ENCODE measurements at places on chromosomes 7 and 10. TPM values are rescaled to one million over a fixed set of nuclear protein-coding genes. Genes with fewer than 3 reads are reported as not detected.

SLF2 gene
- total RNA-seq, result 31.1 TPM

CDHR3 gene
- 18.4 TPM for total RNA-seq

SEMA3E gene
- total RNA-seq, result 1.7 TPM

PCDH15 gene
- 0.38 TPM for total RNA-seq

CASTOR2 gene
- total RNA-seq, result 7.6 TPM

GJD4 gene
- not detected for total RNA-seq

PCLO gene
- 16.5 TPM for total RNA-seq

UNC5B gene
- 17.4 TPM for total RNA-seq

CD36 gene
- 18.4 TPM for total RNA-seq

EVX1 gene
- total RNA-seq, result not detected

CHST15 gene
- 10.8 TPM for total RNA-seq

EPO gene
- total RNA-seq, result not detected

AKR1C4 gene
- total RNA-seq, result not detected

ZNF746 gene
- 10.8 TPM for total RNA-seq

AQP1 gene
- 89.6 TPM for total RNA-seq

C10orf62 gene
- not detected for total RNA-seq

CNPY1 gene
- total RNA-seq, result not detected

SEMA3A gene
- total RNA-seq, result 9.7 TPM

FAM241B gene
- 2.2 TPM for total RNA-seq

SCART1 gene
- total RNA-seq, result 3.7 TPM

ENO4 gene
- 0.31 TPM for total RNA-seq

VAX1 gene
- not detected for total RNA-seq

SYPL1 gene
- total RNA-seq, result 73.8 TPM

TUBAL3 gene
- 64.0 TPM for total RNA-seq

GFRA1 gene
- 32.2 TPM for total RNA-seq

POMZP3 gene
- 17.4 TPM for total RNA-seq

TMEM229A gene
- total RNA-seq, result 0.14 TPM

AKR1C8 gene
- not detected for total RNA-seq

ZNF438 gene
- total RNA-seq, result 12.3 TPM

Data from mucosa of descending colon (tissue), 3 donors.